ENCODE measurements at places on chromosomes 3 and 15. TPM values are rescaled to one million over a fixed set of nuclear protein-coding genes. Genes with fewer than 3 reads are reported as not detected.

DNA sequence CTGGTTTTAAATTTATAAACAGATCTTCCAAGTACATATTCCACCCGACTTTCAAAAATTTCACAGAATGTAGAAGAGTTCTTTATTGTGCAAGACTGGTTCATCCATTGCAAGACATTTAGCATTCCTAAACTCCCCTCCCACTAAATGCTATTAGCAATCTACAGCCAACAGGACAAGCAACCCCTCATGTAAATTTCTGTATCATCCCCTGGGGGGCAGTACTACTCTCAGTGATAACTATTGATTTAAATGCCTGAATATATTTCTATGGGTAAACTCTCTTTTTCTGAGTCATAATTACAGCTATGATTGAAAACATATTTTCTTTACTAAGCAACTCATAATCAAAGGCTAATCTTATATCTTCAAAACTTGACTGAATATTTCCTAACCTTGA lies 10.7 kb upstream of the SLC15A2 start:
- H3K27ac ChIP-seq = no peak overlapping the region

DNA sequence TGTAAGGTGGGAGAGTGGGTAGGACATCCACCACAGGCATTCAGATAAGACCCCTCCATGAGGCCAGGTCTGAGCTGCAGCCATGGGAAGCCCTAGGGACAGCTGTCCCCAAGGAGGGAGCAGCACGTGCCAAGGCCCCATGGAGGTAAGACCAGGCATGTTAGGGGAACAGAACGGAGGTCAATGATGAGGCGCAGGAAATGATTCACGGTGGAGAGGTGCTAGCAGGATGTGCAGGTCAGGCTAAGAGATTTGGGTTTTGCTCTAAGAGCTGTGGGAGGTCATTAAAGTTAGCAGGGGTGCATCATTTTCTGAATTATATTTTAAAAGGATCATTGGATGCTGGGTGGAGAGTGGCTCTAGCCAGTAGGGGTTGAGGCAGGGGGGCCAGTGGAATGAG lies 66.4 kb upstream of the SNRPA1 start:
- no peaks in the 10 kb centered on the region for H3K4me1 ChIP-seq
- no peak overlapping the region for H3K27ac ChIP-seq
- no peaks in the 10 kb centered on the region for H3K36me3 ChIP-seq
- H3K27me3 ChIP-seq = no peaks in the 10 kb centered on the region
- no peak overlapping the region for H3K4me3 ChIP-seq

GRCh38 chr3:189331002-189331418 lies 159.2 kb downstream of the TPRG1 start:
- no peak overlapping the region for H3K4me3 ChIP-seq
- H3K27ac ChIP-seq = no peak overlapping the region
- no peaks in the 10 kb centered on the region for H3K4me1 ChIP-seq
- no peaks in the 10 kb centered on the region for H3K27me3 ChIP-seq

GRCh38 chr3:167203062-167203461 lies 177.0 kb downstream of the ZBBX start:
- no peaks in the 10 kb centered on the region for H3K4me1 ChIP-seq
- H3K36me3 ChIP-seq = no peaks in the 10 kb centered on the region
- H3K27ac ChIP-seq = no peak overlapping the region
- DNase-seq = no peak

- H3K4me1 ChIP-seq = peaks cover 4% of the 10 kb centered on the region
- no peak overlapping the region for H3K4me3 ChIP-seq
- H3K36me3 ChIP-seq = no peaks in the 10 kb centered on the region
Measured at GRCh38 chr15:48281674-48282073, 49.6 kb upstream of the DUT start.

DNA sequence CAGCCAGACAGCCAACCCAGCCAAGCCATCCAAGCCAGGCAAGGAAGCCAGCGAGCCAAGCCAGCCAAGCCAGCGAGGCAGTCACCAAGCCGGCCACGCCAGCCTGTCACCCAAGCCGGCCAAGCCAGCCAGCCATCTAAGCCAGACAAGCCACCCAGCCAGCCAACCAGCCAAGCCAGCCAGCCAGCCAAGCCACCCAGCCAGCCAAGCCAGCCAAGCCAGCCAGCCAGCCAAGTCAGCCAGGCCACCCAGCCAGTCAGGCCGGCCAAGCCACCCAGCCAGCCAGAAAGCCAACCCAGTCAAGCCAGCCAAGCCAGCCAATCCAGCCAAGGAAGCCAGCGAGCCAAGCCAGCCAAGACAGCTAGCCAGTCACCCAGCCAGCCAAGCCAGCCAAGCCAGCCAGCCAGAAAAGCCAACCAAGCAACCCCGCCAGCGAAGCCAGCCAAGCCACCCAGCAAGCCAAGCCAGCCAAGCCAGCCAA lies 201.2 kb downstream of the GOLGA6L6 start:
- H3K4me3 ChIP-seq = no peak overlapping the region
- H3K27me3 ChIP-seq = no peaks in the 10 kb centered on the region
- no peaks in the 10 kb centered on the region for H3K4me1 ChIP-seq

- H3K27ac ChIP-seq = no peak overlapping the region
- no peak overlapping the region for H3K4me3 ChIP-seq
- no peak for DNase-seq
- H3K4me1 ChIP-seq = no peaks in the 10 kb centered on the region
- peaks cover 44% of the 10 kb centered on the region for H3K36me3 ChIP-seq
- no peaks in the 10 kb centered on the region for H3K27me3 ChIP-seq
Measured at GRCh38 chr15:45148076-45149059, 18.6 kb downstream of the DUOX1 start.

DNA sequence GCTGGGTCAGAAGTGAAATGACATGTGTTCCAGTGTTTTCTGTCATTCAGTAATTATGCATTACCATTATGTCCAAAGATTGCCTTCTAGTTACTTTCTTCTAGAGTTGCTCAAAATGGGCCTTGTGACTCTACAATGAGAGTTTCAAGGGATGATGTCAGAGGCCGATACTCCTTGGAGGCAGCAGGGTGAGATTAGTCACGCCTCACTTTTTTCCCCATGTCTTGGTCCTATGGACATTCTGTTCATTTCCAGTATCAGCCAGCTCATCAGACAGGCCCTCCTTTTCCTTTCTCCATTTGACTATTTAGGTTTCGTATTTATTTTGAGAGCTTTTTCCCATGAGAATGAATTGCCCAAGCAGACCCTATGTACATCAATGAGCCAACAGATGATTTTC lies 17.5 kb downstream of the VGLL3 start:
- H3K4me3 ChIP-seq = no peak overlapping the region
- H3K4me1 ChIP-seq = no peaks in the 10 kb centered on the region
- no peaks in the 10 kb centered on the region for H3K27me3 ChIP-seq

GRCh38 chr3:193560091-193560490 lies 5.4 kb upstream of the ATP13A4 start:
- H3K4me3 ChIP-seq = no peak overlapping the region
- H3K27ac ChIP-seq = no peak overlapping the region
- H3K4me1 ChIP-seq = no peaks in the 10 kb centered on the region
- DNase-seq = no peak

GRCh38 chr15:71149646-71150557 lies 34.6 kb downstream of the THSD4 start:
- H3K27me3 ChIP-seq = no peaks in the 10 kb centered on the region
- no peak for DNase-seq
- H3K4me1 ChIP-seq = no peaks in the 10 kb centered on the region
- H3K27ac ChIP-seq = no peak overlapping the region
- H3K4me3 ChIP-seq = no peak overlapping the region

- DNase-seq = no peak
- peak overlapping the region; percentile 43 for H3K27ac ChIP-seq
- H3K36me3 ChIP-seq = no peaks in the 10 kb centered on the region
- peaks cover 4% of the 10 kb centered on the region for H3K27me3 ChIP-seq
- peaks cover 19% of the 10 kb centered on the region for H3K4me1 ChIP-seq
- H3K4me3 ChIP-seq = no peak overlapping the region
Measured at GRCh38 chr3:112090887-112091586, 4.8 kb downstream of the C3orf52 start.

GRCh38 chr15:58746174-58746573 lies 3.3 kb downstream of the ADAM10 start:
- no peak overlapping the region for H3K4me3 ChIP-seq
- H3K4me1 ChIP-seq = peaks cover 68% of the 10 kb centered on the region
- no peaks in the 10 kb centered on the region for H3K27me3 ChIP-seq
- no peak overlapping the region for H3K27ac ChIP-seq

- H3K4me3 ChIP-seq = no peak overlapping the region
- H3K36me3 ChIP-seq = no peaks in the 10 kb centered on the region
- H3K27ac ChIP-seq = no peak overlapping the region
- no peaks in the 10 kb centered on the region for H3K4me1 ChIP-seq
Measured at GRCh38 chr15:80755885-80756284, 23.3 kb upstream of the CEMIP start.

DNA sequence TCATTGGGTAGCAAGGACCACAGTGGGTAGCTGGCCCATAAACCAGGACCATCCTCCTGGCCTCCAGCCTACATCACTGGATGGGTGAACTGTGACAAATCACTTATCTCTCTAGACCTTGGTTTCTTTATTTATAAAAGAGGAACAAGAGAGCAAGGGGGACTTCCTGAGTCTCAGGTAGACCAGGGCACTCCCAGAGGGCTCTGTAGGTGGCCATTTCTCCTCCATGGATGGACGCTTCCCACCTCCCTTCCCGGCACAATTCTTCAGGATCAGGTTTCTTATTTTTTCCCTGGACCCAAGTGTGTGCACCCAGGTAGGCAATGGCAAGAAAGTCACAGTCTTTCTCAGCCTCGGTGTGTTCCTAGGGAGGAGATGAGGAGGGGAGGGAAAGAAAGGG lies 41.4 kb upstream of the SPATA12 start:
- DNase-seq = no peak
- H3K27ac ChIP-seq = no peak overlapping the region
- no peaks in the 10 kb centered on the region for H3K4me1 ChIP-seq

DNA sequence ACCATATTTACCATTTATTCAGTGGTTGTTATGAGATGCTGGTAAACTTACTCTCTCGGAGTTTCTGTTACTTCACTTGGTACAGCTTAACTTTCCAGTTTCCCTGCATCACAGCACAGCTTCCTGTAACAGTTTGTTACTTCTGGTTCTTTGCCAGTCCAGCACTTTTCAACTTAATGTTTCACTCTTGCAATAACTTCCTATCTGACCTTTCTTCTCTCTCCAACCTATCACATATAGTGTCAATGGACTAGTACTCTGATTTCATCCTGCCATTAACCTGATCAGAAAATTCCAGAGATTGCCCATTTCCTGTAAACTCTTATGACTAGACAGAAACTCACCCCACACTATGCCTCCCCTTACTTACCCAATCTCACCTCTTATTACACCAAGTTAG lies 3.9 kb upstream of the ATP11B start:
- no peak overlapping the region for H3K4me3 ChIP-seq
- DNase-seq = no peak
- H3K27ac ChIP-seq = no peak overlapping the region
- H3K27me3 ChIP-seq = peaks cover 26% of the 10 kb centered on the region
- no peaks in the 10 kb centered on the region for H3K36me3 ChIP-seq

- no peaks in the 10 kb centered on the region for H3K27me3 ChIP-seq
- H3K4me3 ChIP-seq = no peak overlapping the region
- no peaks in the 10 kb centered on the region for H3K36me3 ChIP-seq
- no peak for DNase-seq
- H3K4me1 ChIP-seq = peaks cover 5% of the 10 kb centered on the region
Measured at GRCh38 chr3:107574650-107575049, 51.9 kb downstream of the BBX start.

DNA sequence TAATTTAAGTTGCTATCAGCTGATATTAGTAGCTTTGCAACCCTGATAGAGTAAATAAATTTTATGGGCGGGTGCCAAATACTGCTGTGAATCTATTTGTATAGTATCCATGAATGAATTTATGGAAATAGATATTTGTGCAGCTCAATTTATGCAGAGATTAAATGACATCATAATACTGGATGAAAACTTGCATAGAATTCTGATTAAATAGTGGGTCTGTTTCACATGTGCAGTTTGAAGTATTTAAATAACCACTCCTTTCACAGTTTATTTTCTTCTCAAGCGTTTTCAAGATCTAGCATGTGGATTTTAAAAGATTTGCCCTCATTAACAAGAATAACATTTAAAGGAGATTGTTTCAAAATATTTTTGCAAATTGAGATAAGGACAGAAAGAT lies 70.0 kb downstream of the ECT2 start:
- H3K27me3 ChIP-seq = no peaks in the 10 kb centered on the region
- H3K27ac ChIP-seq = no peak overlapping the region
- no peak for DNase-seq
- peaks cover 36% of the 10 kb centered on the region for H3K36me3 ChIP-seq
- H3K4me1 ChIP-seq = no peaks in the 10 kb centered on the region

DNA sequence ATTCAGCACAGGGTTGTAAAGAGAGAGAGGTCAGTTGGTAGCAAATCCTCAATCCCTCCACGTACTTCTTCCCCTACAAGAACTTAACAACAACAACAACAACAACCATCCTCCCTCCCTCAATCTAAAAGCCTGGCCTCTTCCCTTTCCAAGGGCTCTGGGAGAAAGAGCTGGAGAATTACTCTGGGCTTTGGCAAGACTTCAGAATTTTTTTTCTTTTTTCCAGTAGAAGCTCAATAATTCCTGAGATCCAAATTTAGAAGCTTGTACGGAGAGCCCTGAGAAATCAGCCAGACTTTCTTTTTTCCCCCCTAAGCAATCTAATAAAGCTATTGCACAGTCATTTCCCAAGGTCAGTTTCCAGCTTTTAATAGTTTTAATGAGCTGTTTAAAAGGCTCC lies 95.8 kb upstream of the CACNA2D3 start:
- no peak overlapping the region for H3K27ac ChIP-seq
- no peaks in the 10 kb centered on the region for H3K4me1 ChIP-seq
- no peaks in the 10 kb centered on the region for H3K27me3 ChIP-seq
- H3K4me3 ChIP-seq = no peak overlapping the region

DNA sequence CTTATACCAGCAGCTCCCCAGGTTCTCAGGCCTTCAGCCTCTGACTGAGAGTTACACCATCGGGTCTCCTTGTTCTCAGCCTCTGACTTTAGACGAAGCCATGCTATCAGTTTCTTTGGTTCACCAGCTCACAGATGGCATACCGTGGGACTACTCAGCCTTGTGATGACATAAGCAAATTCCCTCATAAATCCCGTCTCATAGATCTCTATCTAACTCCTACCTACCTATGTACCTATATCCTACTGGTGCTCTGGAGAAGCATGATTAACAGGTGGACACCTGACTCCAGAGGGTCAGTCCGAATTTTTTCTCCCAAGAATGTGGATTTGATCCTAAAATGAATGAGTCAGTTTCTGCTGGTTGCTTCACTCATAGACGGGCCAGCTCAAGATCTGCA lies 59.1 kb upstream of the CDV3 start:
- H3K4me3 ChIP-seq = no peak overlapping the region
- no peak overlapping the region for H3K27ac ChIP-seq
- no peaks in the 10 kb centered on the region for H3K4me1 ChIP-seq
- DNase-seq = no peak
- no peaks in the 10 kb centered on the region for H3K27me3 ChIP-seq
- no peaks in the 10 kb centered on the region for H3K36me3 ChIP-seq

Gene TMC3
- not detected for total RNA-seq

Gene BFSP2
- not detected for total RNA-seq

Gene ARL14
- total RNA-seq = not detected

Gene MYZAP
- 17.1 TPM for total RNA-seq

Gene MASP1
- total RNA-seq = 4.5 TPM

Gene CCDC13
- total RNA-seq = 0.90 TPM

Gene SAMD7
- total RNA-seq = not detected

Gene LSMEM2
- total RNA-seq = 0.24 TPM

Gene TUSC7
- not detected for total RNA-seq

Gene TF
- total RNA-seq = 3.5 TPM

Gene OIP5
- total RNA-seq = 1.6 TPM

Gene SH2D7
- total RNA-seq = not detected

Gene TYRO3
- 11.9 TPM for total RNA-seq

Gene TMEM158
- 3.7 TPM for total RNA-seq

Gene ABI3BP
- total RNA-seq = 138 TPM

Gene PLOD2
- total RNA-seq = 52.6 TPM

Gene SPESP1
- 5.0 TPM for total RNA-seq
